ENCODE measurements at places on chromosomes 5 and 9.

- DNase-seq = no peak
Measured at GRCh38 chr9:89631384-89631783, 26.6 kb downstream of the GADD45G start.

- DNase-seq = no peak
Measured at GRCh38 chr5:16666883-16667398, 50.1 kb upstream of the RETREG1 start.

DNA sequence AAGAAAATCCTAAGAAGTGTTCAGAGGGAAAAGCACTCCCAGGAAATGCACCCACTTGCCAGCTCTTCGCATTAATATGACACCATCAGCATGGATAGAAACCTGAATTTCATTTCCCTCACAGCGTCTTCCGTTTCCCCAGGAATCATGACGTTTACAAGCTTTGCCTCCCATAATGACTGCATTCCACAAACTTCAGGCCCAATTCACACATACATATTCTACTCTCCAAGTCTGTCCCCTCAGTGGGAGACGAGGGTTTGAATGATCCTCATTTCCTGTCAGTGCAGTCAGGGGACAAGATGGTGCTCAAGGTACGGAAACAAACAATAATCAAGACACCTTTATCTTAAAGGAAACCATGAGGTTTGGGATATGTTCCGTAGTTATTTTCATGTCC, 44.9 kb upstream of the MAN2A1 start:
- no peak for DNase-seq

- DNase-seq = no peak
Measured at GRCh38 chr5:1010641-1011046, 2.0 kb downstream of the NKD2 start.

DNA sequence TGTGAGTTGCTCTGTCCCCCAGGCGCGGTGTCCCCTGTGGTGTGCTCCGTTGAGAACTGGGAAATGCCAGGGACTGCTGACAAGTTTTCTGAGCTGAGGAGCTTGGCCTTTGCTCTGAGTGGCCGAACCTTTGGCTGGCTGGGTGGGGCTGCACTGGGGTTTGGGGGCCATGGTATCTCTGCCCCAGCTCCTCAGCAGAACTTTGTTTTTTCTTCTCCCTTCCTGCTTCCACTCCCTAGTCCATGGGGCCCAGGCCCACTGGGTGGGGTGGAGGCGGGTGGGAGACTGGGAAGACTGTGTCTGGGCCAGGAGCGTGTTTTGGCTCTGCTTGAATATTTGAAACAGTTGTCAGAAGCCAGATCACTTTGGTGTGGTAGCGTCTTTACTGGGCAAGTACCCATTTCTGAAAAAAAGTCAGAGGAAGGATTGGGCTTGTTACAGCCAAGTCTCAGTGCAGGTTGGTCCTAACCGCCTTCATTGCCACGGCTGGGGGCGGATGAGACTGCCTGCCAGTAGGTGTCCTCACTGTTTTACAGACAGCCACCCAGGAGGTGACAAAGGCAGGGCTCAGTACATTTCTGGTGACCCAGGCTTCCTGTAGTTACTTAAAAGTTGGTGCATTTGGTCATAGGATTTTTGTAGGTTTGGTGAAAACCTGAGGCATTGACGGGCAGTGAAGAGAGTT, 92.7 kb downstream of the DAB2IP start:
- peak; percentile 60 for DNase-seq

GRCh38 chr5:174937201-174938123, 213.1 kb downstream of the MSX2 start:
- no peak for DNase-seq

- no peak for DNase-seq
Measured at GRCh38 chr9:91177661-91178280, 183.9 kb downstream of the AUH start.

DNA sequence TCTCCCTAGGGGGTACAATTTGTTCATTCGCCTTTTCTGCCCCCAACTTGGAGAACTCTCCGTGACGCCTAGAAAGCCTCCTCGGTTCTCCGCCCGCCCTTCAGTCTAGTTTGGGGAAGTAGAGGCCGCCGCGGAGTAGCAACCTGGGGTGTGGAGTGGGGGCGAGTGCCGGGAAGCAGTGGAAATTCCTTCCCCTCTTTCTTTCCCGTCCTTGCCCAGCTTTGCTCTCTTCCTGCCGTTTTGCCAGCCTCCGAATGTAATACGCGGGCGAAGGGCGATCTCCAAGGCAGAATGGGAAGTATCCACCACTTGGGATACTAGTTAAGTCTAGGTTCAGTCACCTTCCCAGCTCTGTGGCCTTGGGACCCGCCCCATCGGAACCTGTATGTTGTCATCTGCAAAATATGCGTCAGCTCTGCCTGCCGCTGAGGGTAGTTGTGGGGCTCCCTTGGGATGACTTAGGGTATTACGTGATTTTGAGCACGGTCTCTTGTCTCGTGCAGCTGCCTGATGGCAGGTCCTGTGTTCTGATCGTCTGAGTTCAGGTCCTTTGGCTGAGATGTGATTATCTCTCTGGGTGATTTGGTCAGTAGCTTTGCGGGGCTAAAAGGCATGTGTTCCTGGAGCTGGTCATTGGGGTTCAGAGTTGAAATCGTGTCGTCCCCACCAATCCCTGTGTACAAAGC, 724 bp downstream of the PAM start:
- DNase-seq = peak; percentile 68

- DNase-seq = no peak
Measured at GRCh38 chr9:37206121-37206620, 85.8 kb downstream of the ZCCHC7 start.

- peak; percentile 40 for DNase-seq
Measured at GRCh38 chr9:134881313-134881670, 682 bp downstream of the FCN2 start.

DNA sequence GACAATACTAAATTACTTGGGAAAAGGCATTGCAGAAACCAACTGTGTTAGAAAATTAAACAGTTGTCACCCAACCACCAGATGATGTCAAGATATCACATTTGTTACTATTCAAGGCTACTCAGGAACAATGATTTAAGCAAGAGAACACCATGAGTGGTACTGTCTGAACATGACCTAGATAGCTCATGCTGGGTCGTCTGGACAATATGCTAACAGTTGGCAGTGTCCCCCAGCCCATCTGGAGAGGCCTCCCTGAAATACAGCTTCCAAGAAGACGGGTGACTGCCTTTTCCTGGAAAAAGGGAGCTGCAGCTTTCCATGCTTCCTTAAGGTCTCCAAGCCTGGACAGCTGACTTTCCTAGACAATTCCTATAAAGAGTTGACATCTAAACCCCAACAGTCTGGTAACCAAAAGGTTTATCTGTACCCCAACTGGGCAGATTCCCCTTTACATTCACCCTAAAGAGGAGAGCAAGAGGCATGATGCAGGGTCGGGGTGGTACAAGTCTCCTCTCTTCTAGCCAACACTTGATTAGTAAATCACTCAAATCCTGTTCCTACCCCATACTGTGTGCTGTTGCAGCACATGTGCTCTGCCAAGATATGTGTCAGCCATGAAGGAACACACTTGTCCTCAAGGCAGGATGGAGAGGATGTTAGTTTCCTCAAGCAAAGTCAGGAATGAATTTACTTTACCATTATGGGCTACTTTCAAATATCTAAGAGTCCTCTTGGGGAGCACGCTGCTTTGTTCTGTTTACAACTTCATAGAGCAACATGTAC, 433.0 kb downstream of the PDE4D start:
- no peak for DNase-seq

DNA sequence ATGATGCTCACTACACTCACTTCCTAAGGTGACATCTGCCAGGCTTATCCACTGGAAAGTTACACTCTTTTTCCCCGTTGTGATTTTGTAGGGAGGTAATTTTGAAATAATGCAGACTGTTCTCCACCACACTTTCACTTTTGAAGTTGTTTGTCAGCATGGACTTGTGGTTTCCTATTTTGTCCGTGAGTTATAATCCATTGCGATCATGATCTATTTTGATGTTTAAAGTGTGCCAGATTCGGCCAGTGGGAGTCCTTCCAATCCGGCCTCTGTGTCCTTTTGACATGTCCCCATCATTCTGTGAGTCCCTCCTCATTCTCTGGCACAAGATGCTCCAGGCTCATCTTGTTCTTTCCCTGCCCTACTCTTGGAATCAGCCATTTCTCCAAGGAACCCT, 211.3 kb upstream of the KLF4 start:
- DNase-seq = no peak

GRCh38 chr5:119828541-119828940, 199.2 kb downstream of the FAM170A start:
- no peak for DNase-seq

DNA sequence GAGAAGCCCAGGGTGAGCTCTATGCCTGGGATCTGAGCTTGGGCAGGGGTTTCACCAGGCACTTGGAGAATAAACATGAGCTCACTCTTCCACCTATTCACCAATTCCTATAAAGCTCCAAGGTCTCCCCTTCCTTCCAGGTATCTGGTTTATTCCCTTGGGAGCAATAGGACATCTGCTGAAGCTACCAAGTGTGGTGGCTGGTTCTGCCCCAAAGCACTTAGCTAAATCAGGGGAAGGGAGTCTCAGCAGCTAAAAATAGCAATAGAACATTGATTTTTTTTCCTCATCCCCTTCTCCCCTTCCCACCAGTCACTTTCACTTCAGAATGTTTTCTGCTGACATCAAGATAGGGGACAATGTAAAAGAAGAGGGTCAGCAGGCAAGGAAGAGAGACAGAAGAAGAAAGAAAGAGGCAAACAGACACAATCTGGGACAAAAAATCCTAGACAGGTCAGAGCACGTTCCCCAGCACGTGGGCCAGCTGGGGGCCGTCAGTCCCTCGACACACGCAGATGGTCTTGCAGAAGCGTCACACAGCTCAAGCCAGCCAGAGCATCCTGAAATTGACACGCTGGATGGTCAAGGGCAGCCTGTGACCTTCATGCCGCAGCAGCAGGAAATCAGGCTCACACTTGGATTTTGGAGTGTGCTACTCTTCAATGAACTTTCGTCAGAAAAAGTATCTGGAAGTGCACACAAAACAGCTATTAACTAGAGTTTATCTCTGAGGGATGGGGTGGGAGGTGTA, 176.0 kb downstream of the ZNF608 start:
- DNase-seq = no peak

DNA sequence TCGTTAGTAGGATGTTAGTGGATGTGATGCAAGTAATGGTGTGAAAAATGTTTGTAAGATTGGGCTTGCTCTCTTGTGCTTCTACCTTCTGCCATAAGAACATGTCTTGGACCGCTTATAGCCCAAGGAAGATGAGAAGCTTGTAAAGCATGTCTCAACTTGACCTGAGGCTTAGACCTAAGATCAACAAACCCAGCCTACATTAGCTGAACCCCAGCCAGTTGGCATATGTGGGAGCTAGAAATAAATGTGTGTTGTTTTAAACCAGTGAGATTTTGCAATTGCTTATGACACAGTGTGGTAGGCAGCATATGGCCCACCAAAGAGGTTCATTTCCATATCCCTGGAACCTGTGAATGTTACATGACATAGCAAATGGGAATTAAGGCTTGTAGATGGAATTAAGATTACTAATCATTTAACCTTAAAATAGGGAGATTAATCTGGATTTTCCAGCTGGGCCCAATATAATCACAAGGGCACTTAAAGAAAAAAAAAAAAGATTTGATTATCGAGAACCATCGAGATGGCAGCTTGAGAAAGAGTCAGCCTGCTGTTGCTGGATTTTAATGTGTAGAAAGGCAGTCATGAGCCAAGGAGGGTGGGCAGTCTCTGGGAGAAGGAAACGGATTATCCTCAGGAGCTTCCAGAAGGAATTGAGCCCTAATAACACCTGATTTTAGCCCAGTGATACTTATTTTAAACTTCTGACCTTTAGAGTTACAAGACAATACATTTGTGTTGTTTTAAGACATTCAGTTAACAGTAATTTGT, 27.3 kb upstream of the EDIL3 start:
- DNase-seq = no peak

- no peak for DNase-seq
Measured at GRCh38 chr5:32109236-32109635, 64.9 kb downstream of the GOLPH3 start.

- no peak for DNase-seq
Measured at GRCh38 chr5:152151113-152151512, 226.5 kb upstream of the GLRA1 start.

- DNase-seq = no peak
Measured at GRCh38 chr5:173963182-173963838, 25.7 kb upstream of the C5orf47 start.

Measured in ecto neural progenitor cell (in vitro differentiated cells).